ENCODE measurements at places on chromosomes 2 and 18. TPM values are rescaled to one million over a fixed set of nuclear protein-coding genes. Genes with fewer than 3 reads are reported as not detected.

DNA sequence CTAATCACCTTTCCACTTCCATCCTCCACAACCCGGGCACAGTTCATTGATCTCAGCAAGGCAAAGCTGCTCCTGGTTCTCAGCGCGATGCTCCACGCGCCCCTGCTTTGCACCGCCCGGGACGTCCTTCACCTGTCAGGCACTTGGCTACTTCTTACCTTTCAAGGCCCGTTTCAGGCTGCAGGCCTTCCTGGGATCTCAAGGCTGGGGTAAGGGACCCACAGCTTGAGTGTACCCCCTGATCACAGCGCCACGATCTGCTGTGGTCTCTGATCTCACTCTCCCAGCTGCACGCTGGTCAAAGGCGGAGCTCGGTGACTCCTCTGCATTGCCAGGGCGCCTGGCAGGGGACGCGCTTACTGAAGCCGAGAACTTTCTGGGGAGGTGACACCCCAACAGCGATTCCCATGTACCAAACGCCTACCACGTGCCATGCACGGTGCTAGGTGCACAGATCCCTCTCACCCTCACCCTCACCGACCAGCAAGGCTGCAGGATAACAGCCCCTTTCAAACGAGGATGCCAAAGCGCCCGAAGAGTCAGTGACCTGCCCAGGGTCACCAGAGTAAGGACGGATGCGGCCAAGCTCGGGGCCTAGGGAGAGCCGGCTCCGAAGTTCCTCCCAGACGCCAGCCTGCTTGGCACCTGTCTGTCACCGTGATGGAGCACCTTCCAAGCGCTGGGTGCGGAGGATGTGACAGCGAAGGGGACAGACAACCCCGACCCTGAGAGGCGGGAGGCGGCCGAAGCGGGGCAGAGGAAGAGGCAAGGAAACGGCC lies 818 bp downstream of the ITGB1BP1 start:
- peak; percentile 43 for DNase-seq
- H3K27ac ChIP-seq, result peak overlapping the region; percentile 88
- peaks cover 43% of the 10 kb centered on the region for H3K4me1 ChIP-seq
- peak overlapping the region; percentile 97 for H3K4me3 ChIP-seq
- H3K36me3 ChIP-seq, result no peaks in the 10 kb centered on the region

DNA sequence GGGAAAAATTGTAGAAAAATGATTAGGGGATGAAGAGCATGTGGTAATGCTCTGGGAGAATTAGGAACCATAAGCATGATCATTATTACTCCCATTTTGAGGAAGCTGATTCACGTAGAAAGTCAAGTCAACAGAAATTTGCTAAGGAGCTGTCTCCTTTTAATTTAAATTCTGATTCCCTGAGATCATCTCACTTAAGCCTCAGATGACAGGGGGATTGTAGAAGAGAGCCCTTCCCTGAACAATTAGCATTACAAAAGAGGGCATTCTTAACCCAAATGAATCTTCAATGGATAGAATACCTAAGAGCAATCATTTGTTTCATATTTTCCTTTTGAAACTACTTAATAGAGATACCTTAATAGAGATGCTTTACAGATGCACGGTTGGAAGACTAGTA lies 267.9 kb downstream of the NYAP2 start:
- no peaks in the 10 kb centered on the region for H3K27me3 ChIP-seq
- H3K4me1 ChIP-seq, result no peaks in the 10 kb centered on the region
- H3K27ac ChIP-seq, result no peak overlapping the region
- no peak for DNase-seq
- H3K36me3 ChIP-seq, result no peaks in the 10 kb centered on the region

Gene DCC
- not detected for total RNA-seq

DNA sequence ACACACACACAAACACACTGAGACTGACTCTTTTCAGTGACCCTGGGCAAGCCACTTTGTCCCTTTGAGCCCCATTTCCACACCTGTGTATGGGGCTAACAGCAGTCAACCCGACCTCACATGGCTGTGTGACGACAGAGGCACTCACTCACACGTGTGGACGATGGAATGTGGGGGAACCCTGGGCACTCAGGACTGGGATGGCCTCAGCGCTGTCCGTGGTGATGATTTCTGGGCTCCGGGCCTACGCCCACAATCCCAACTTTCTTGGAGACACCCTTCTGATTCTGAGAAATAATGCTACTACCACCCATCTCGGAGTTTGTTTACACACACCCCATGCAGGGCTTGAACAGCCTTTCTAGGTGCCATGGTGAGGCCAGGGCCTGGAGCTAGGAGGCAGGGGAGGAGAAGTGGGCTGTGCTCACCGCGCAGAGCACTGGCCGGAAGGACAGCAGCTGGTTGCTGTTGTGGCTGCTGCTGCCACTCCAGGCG lies 1.5 kb downstream of the CRYBA2 start:
- no peak overlapping the region for H3K27ac ChIP-seq
- no peak for DNase-seq
- no peaks in the 10 kb centered on the region for H3K36me3 ChIP-seq
- peaks cover 21% of the 10 kb centered on the region for H3K4me1 ChIP-seq
- H3K27me3 ChIP-seq, result peaks cover 56% of the 10 kb centered on the region

- DNase-seq, result no peak
- no peak overlapping the region for H3K27ac ChIP-seq
- H3K4me3 ChIP-seq, result no peak overlapping the region
- H3K27me3 ChIP-seq, result no peaks in the 10 kb centered on the region
- no peaks in the 10 kb centered on the region for H3K36me3 ChIP-seq
Measured at GRCh38 chr2:48009256-48009655, 103.0 kb upstream of the FBXO11 start.

GRCh38 chr2:37583867-37584266 lies 87.6 kb downstream of the CDC42EP3 start:
- no peaks in the 10 kb centered on the region for H3K27me3 ChIP-seq
- H3K27ac ChIP-seq, result no peak overlapping the region
- DNase-seq, result no peak
- no peaks in the 10 kb centered on the region for H3K36me3 ChIP-seq
- H3K4me3 ChIP-seq, result no peak overlapping the region
- peaks cover 74% of the 10 kb centered on the region for H3K4me1 ChIP-seq

Data from CD4-positive, alpha-beta memory T cell (primary cell).